Stimulated activated CD8-positive, alpha-beta memory T cell treated with anti-CD3 and anti-CD28 coated beads, Interleukin-4, amount 100 ng/mL, for 4 hours (primary cell): ENCODE measurements at places on chromosomes 1 and 21.

DNA sequence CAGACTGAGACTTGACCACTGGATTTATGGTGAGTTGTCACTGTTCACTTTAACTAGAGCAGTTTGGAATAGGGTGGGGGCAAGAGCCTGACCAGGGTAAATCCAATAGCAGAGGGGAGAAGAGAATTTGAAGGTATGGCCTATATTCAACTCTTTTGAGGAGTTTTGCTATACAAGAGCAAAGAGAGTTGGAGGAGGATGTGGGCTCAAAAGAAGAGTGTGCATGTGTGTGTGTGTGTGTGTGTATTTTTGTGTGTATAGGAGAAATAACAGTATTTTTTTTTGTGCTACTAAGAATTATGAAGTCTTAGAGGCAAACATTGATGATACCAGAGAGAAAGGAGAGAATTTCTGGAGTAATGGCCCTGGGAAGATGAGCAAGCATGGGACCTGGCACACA, 164.8 kb upstream of the JUN start:
- DNase-seq, result no peak

DNA sequence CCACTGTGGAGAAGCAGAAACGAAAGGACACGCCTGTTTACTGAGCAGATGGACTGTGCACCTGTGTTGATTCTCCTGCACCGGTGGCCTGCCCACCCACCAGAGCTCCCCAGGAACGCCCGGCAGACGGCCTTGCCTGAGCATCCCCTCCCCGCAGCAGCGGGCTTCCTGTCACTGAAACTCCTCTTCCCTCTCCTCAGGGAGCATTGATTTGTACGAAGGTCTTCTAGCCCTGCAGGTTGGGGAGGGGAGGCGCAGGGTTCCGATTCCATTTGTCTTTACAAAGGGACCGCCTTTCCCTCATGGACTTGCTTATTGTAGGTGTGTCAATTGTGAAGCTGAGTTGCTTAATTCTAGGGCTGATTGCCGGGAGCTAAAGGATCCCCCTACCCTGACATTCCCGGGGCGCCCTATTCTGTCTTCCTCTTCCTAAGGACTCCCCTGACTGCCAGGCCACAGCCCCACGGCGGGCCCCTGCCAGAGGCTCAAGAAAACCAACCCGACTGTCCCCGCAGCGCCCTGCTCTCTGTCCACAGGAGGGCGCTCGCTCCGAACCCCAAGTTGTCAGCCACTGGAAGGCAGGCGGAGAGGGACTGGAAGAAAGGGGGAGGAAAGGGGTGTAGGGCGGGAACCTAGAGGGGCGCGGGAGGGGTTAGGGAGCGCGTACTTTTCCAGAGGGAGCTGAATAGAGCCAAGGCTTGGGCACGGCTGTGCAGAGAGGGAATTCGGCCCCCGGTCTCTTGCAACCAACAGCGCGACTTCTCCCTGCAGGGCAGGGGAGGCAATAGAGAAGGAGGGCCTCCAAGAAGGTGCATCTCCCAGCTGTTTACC, 2.8 kb downstream of the S100A6 start:
- DNase-seq, result peak; percentile 58

- no peak for DNase-seq
These were observed 235.2 kb downstream of the FGGY start for GRCh38 chr1:59532102-59532501.

DNA sequence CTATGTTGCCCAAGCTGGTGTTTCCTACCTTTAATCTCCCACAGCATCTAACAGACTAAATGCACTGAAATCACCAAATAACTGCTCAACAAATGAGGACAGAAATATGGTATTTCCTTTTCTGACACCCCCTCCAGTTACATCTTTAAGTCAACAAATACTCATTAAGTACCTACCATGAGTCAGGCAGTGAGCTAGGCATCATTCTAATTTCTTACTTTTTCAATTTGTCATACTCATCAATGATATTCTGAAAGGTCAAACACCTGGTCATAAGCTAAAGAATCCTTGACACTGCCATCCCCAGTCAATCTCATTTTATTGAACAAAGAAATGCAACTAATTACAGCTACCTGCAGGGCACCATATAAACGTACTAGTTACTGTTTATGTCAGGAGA, 36.6 kb downstream of the LUZP1 start:
- no peak for DNase-seq

DNA sequence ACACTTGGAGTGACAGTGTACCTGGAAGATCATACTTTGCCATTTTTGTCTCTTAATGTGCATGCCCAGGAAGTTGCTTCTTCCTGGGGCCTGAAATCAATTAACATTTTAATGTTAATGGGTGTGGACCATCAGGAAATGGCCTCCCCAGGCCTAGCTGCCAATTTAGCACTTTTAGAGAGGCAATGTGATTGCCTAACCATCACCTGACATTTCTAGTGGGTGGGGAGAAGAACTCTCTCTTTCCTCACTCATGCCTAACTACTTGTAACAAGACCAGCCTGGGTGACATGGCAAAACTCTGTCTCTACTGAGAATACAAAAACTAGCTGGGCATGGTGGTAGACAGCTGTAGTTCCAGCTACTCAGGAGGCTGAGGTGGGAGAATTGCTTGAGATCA, 549.0 kb upstream of the RGS18 start:
- DNase-seq, result no peak

DNA sequence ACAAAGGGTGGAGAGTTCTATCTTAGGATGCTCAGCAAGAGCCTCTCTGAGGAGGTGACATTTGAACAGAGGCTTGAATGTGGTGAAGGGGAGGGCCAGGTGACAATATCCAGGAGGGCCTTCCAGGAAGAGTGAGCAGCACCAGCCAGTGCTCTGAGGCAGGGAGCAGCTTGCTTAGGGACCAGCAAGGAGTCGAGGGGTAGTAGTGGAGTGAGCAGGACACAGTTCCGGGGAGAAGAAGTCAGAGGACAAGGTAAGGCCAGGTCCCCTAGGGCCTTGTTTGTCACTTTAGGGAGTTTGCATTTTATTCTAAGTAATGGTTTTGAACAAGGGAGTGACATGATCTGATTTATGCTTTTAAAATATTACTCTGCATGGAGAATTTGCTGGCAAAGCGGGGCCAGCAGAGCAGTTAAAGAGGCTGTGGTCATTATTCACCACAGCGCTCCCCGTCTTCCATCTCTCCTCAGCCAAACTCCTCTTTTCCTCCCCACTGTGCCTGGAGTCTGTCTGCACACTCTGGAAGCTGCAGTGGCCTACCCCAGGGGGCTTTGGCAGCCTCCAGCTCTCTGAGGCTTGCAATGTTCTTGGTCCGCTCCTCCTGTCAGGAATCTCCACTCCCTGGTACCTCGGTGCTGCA, 17.0 kb upstream of the CSF1 start:
- DNase-seq, result no peak

GRCh38 chr1:184028854-184029623, 8.5 kb downstream of the COLGALT2 start:
- no peak for DNase-seq

DNA sequence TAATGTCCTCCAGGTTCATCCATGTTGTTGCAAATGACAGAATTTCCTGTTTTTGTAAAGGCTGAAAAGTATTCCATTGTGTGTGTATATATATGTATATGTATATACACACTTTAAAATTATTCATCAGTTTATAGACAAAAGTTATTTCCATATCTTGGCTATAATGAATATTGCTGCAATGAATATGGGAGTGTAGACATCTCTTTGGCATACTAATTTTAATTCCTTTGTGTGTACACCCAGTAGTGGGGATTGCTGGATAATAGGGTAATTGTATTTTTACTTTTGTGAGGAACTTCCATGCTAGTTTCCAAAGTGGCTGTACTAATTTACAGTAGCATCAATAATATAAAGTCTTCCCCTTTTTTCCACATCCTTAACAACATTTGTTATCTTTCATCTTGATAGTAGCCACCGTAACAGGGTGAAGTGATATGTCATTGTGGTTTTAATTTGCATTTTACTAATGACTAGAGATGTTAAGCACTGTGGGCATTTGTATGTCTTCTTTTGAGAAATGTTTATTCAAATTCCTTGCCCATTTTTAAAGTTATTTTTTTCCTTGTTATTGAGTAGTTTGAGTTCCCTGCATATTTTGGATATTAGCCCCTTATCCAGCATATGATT, 243.0 kb downstream of the PDE4B start:
- DNase-seq, result no peak

- no peak for DNase-seq
These were observed 47.5 kb downstream of the FOXO6 start for GRCh38 chr1:41408691-41409090.

GRCh38 chr1:231936983-231937775, 310.6 kb downstream of the DISC1 start:
- no peak for DNase-seq

DNA sequence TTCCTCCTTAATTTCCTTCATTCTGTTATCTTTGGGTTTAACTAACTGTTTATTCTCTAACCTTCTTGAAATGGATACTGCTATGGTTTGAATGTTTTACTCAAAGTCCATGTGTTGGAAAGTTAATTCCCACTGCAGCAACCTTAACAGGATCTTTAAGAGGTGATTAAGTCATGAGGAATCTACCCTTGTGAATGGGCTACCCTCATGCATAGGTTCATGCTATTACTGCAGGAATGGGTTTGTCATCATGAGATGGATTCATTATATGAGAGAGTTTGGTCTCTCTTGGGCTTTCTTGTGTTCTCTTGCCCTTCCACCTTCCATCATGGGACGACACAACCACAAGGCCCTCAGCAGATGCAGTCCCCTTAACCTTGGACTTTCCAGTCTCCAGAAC, 516.9 kb downstream of the ADGRL2 start:
- no peak for DNase-seq

DNA sequence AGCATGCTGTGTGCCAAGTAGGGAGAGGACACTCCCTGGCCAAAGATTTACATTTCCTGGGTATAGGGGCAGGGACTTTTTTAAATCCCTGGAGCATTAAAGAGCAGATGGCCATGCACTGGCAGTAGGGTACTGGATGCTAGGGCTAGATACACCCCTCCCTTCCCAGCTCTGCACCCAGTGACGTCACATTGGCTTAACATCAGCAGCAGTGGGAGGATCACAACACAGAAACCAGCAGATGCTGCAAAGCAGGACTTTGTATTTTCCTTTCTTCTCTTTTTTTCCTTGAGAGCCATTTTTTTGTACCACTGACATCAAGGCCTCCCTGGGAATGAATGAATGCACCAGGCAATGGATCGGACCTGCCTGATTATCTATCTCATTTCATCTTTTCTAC, 243.0 kb downstream of the KAZN start:
- no peak for DNase-seq

GRCh38 chr1:204705888-204706837, 20.6 kb upstream of the LRRN2 start:
- no peak for DNase-seq

GRCh38 chr21:34147792-34148418, 74.5 kb downstream of the MRPS6 start:
- no peak for DNase-seq

DNA sequence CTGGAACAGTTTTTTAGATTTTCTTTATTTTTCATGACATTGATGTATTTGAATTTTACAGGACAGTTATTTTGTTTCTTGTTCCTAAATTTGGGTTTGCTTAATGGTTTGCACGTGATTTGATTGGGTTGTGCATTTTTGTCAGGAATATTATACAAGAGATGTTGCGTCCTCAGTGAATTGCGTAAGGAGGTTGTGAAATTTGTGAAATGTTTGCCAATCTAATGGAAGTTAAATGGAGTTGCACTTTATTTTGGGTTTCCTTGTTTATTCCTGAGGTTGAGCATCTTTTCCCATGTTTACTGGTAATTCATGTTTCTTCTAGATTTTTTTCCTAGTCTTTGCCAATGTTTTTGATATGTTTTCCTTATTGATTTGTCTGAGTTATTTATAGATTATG, 19.9 kb downstream of the ZNF648 start:
- DNase-seq, result no peak
